ENCODE measurements at places on chromosomes 11 and 22. TPM values are rescaled to one million over a fixed set of nuclear protein-coding genes. Genes with fewer than 3 reads are reported as not detected.
A peak's percentile ranks its signal among the peaks of the same experiment; 100 is the strongest.

DNA sequence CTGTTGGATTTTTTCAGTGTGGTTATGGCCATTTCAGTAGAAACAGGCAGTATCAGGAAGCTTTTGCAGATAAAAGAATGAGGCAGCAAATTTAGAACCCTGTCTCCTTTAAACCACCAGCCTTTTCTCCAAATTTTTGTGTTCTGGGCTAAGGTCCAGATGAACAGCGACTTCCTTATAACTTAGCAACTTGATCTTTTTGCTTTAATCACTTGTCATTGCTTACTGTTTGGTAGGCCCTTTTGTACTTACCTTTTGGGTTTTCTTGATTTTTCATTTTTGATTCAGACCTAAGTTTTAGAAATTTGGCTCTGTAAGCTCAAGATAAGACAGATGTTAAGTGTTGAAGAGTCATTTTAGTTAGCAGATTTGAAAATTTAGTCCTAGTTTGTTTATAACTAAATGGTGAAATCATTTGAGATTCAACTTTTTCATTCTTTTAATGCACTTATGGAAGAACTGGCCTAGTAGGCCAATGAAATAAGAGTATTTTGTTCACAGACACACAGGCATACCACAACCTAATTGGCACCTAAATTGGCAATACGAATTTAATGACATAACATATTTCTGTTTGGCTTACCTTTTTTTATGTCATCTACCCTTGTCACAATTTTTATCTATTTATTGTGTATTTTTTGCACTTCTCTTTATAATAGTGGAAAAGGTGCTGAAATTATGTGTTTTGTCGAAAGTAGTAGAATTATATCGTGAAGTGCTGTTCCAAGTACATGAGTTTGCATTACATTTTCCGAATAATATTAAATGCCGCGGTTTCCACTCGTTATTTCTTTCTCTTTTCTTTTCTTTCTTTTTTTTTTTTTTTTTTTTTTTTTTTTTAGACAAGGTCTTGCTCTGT, 2.1 kb downstream of the RTN3 start:
- H3K27me3 ChIP-seq = no peaks in the 10 kb centered on the region
- peak overlapping the region; percentile 92 for H3K4me3 ChIP-seq
- H3K4me1 ChIP-seq = peaks cover 61% of the 10 kb centered on the region

GRCh38 chr11:128420951-128421350, 166.4 kb downstream of the ETS1 start:
- peaks cover 6% of the 10 kb centered on the region for H3K4me1 ChIP-seq
- no peaks in the 10 kb centered on the region for H3K36me3 ChIP-seq
- H3K27me3 ChIP-seq = no peaks in the 10 kb centered on the region
- H3K27ac ChIP-seq = no peak overlapping the region

- H3K4me1 ChIP-seq = peaks cover 89% of the 10 kb centered on the region
- no peak overlapping the region for H3K4me3 ChIP-seq
- DNase-seq = no peak
- H3K27ac ChIP-seq = peak overlapping the region; percentile 92
- no peaks in the 10 kb centered on the region for H3K36me3 ChIP-seq
- H3K27me3 ChIP-seq = no peaks in the 10 kb centered on the region
Measured at GRCh38 chr11:118241764-118242098, 10.4 kb downstream of the MPZL3 start.

- no peaks in the 10 kb centered on the region for H3K36me3 ChIP-seq
- H3K27ac ChIP-seq = no peak overlapping the region
- H3K4me3 ChIP-seq = no peak overlapping the region
- H3K27me3 ChIP-seq = no peaks in the 10 kb centered on the region
- H3K4me1 ChIP-seq = no peaks in the 10 kb centered on the region
Measured at GRCh38 chr11:18731441-18731840, 5.5 kb upstream of the IGSF22 start.

Gene PYGM
- polyA plus RNA-seq = 3.8 TPM

Gene RBX1
- polyA plus RNA-seq = 68.2 TPM

Gene ARHGAP32
- 18.2 TPM for polyA plus RNA-seq
